ENCODE measurements at places on chromosomes 2 and 18.

GRCh38 chr18:27130065-27130630 is 55.0 kb downstream of the CHST9 start:
- peak; percentile 17 for DNase-seq

DNA sequence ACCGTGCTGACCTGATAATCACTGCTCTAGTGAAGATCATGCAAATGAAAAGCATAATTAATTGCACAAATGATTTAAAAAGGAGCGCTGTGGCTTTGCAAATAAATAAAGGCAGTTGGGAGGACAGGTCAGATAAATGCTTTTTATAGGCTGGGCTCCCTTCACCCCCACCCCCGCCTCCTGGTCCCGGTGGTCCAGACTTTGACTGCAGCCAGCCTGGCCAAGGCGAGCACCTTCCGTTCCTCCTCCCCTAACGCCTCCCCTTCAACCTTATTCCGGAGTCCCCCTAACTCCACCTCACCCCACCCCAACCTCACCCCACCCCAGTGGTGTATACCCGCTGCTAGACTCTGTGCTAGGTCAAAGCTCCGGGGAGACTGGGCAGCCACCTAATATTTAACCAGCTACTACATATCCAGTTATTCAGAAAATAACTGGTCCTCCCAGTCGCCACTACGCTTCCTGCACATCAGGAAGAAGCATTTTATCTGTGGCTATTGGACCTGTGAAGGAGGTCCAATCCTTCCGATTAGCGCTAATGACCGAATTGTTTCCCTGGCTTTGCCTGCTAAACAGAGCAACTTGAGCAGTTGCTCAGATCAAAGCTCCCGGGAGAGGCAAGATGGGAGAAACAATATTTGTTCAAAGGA is 3.7 kb upstream of the SP9 start:
- no peak for DNase-seq

DNA sequence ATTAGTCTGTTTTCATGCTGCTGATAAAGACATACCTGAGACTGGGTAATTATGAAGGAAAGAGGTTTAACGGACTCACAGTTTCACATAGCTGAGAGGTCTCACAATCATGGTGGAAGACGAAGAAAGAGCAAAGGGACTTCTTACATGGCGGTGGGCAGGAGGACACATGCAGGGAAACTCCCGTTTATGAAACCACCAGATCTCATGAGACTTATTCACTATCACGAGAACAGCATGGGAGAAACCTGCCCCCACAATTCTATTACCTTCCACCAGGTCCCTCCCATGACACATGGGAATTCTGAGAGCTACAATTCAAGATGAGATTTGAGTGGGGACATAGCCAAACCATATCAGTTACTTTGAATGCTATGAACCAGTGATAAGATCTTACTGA is 44.1 kb downstream of the SCTR start:
- no peak for DNase-seq

GRCh38 chr2:32712870-32713269 is 85.0 kb downstream of the TTC27 start:
- no peak for DNase-seq

- no peak for DNase-seq
Observed at GRCh38 chr2:223597076-223597475, 5.1 kb downstream of the SCG2 start.

GRCh38 chr2:85785027-85785822 is 31.4 kb downstream of the ATOH8 start:
- no peak for DNase-seq

- no peak for DNase-seq
Observed at GRCh38 chr2:232688201-232688600, 8.9 kb upstream of the GIGYF2 start.

GRCh38 chr18:62399781-62400308 is 74.7 kb downstream of the TNFRSF11A start:
- no peak for DNase-seq

DNA sequence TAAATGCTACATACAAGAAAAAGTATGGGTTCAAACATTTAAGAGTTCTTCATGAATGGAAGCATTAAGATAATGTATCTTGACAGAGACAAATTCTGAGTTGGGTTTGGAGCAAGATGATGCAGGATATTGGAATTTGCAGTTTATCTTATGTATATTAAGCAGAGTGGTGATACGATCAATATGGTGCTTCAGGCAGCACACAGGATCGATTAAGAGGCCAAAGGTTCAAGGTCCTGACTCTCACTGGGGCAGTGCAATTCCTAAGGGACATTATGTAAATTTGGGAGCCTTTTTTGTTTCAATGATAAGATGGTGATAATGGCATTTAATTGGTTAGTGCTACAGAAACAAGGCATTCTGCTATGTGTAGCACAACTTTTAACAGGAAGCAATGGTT is 381.9 kb downstream of the KCNJ3 start:
- DNase-seq, result no peak

- no peak for DNase-seq
Observed at GRCh38 chr2:139170406-139170805, 390.2 kb upstream of the NXPH2 start.

DNA sequence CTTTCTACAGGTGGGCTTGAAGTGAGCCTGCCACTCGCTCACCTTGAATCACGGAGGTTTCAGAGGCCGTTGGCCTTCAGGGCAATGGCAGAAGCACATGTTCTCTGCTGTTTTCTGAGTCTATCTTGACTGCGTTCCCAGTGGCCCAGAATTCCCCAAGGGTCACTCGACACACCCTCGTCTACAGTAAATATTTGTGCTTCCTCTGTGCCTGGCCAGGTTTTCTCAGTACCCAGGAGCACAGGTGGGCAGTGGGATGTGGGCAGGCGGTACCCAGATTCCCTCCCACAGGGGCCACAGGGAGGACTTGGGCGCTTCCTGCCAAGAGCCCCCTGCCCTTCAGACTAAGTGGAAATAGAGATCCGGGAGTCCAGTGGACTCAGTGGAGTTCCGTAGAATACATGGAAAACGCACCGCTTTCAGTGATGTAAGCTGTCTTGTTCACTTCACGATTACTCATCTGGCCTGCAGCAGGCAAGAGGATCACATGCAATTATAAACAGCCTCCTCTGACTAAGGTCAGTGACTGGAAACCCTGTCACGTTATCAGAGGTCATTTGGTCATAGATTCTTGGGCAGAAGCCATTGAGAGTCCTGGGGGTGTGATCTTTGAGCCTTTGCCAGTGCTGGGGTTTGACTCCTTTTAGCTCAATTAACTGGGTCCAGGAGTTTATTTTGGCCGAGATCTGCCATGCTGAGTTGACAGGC is 179.8 kb downstream of the NEDD4L start:
- DNase-seq, result no peak

DNA sequence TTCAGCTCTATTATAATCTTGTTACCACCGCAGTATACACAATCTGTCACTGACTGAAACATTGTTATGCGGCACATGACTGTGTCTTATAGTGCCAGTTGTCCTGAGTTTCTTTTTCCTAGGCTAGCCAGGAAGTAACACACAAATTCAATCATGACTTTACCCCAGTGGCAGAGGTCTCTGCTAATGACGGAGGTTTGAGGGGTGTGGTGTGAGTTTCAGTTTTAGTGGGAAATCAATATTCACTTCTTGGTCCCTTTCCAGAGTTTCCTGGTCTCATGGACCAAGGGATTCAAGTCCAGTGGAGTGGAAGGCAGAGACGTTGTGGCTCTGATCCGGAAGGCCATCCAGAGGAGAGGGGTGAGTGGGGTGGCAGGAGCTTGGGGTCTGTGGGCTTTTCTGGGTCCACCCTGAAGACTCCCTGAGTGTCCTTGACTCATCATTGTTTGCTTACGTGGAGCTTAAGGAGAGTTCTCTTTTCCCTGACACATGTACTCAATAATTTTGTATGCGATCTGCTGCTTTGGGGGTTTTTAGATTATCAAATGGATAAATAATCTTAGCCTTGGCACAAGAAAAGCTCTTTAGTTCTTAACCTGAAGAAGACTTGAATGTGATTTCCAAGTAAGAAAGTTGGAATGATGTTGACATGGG is 39.2 kb downstream of the HK2 start:
- DNase-seq, result no peak

DNA sequence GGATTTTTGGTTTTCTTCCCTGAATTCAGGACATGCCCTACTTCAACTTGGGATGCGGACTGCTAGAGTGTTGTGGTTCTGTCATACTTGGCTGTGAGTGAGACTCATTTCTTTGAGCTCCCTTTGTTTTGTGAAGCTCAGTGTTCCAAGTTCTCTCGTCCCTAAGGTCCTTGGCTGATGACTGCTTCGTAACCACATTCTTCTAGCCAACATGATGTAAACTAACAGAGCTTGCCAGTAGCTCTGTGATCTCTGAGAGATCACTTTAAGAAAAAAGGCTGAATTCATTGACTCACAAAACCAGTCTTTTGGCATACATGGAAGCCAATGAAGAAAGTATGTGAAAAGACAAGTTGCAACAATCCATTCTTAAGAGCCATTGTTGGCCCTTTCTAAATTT is 96.9 kb upstream of the MSTN start:
- no peak for DNase-seq

DNA sequence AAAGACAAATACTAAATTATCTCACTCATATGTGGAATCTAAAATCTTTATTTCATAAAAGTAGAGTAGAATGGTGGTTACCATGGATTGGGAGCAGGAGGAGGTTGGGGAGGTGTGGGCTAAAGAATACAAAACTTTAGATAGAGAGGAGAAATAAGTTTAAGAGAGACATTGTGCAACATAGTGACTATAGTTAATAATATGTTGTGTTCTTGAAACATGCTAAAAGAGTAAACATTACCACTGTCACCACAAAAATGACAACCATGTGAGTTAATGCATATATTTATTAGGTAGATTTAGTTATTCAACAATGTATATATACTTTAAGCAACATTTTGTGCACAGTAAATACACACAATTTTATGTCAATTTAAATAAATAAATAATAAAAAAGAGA is 128.5 kb upstream of the COL3A1 start:
- no peak for DNase-seq

DNA sequence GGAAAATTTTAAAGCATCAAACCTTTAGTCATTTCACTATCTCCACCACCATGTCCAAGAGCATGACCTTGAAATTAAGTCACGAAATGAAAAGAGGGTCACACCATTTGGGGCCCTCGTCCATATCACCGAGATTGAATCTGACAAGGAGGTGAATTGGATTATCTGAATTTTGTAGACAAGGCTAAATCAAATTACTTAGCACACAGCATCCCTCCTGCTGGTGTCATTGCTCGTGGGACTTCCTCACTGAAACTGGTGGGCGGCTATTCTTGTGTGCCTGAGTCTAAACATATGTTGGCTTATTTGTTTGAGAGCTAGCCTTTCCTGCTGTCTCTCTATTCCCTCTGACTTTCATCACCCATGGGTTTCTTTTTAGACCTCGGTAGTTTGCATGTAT is 64.6 kb upstream of the CNGA3 start:
- DNase-seq, result no peak

DNA sequence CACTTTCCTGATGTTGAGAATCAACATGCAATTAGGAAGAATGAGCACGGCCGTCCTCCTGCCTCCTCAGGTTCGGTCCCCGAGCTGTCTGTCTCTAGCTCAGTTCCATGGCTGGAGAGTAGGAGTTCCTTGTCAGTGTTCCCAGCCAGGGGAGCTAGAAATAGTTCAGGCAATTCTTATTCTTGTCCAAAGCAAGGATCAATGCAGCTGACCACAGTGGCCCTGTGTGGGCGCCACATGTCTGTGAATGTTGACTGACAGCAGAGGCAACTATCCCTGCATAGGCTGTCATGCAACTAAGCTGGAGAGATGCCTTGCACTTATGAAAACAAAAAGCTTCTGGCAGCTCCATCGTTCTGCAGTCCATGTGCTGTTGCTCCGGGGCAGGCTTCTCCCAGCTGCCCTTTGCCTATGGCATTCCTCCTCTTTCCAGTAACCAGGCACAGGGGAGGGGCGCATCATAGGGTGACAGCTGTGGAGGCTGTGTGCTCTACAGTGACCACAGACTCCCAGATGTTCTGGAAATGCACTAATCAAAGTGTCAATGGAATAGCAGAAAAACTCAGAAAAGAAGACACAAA is 58.7 kb downstream of the PDCL3 start:
- DNase-seq, result no peak

- no peak for DNase-seq
Observed at GRCh38 chr2:6934758-6935651, 17.8 kb downstream of the RNF144A start.

DNA sequence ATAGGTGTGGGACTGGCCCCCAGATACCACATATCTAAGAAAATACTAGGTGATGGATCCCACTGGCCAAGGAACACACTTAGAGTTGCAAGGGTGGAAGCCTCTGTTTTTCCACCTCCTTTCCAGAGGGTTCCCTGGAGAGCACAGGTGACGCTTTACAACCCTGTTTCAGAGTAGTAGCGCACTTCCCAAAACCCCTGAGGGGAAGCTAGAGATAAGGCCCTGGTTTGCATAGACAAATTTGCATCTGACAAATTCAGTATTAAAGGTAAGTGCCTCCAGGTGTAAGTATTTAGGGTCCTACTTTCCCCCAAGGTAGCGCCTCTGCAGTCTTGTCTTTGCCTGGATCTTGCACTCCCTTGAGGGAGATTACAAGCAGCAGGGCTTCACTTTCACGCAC is 474 bp upstream of the CERKL start:
- no peak for DNase-seq

- no peak for DNase-seq
Observed at GRCh38 chr18:7711495-7711894, 144.4 kb downstream of the PTPRM start.

- DNase-seq, result no peak
Observed at GRCh38 chr2:203928849-203929248, 7.7 kb upstream of the ICOS start.

DNA sequence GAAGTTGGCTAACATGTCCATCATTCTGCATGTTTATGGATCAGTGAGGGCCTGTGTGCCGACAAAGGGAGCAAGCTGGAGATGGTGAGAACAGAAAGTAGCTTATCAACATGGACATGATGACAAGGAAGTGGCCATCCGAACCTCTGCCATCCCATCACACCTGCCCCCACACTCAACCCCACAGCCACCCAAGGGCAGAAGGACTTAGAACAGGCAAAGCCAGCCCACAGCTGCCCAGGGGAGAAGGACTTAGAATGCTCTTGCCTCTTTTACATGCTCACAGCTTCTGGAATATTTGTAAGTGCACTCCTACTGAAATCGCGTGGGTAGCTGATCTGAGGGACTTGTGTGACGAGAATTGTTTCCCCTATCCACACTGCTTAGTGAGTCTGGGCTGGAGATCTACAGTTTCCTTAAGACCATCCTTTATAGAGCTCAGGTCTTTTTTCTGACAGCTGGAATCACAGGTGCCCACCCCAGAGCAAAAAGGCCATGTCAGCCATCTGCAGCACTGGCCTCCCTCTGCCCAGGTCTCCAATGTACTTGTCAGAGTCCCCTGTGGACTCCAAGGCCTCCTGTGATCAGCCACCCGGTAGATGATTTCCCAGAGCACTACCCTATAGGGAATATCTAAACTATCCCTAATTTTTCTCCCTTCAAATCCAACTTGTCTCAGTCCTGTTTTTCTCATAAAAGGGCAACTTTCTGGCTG is 154.1 kb downstream of the SMAD7 start:
- DNase-seq, result no peak

GRCh38 chr2:5782103-5782502 is 89.9 kb downstream of the SOX11 start:
- no peak for DNase-seq

Measured in NCI-H1048 (cell line).